Amniotic epithelial cell (primary cell): ENCODE measurements at places on chromosomes 7 and 10.

DNA sequence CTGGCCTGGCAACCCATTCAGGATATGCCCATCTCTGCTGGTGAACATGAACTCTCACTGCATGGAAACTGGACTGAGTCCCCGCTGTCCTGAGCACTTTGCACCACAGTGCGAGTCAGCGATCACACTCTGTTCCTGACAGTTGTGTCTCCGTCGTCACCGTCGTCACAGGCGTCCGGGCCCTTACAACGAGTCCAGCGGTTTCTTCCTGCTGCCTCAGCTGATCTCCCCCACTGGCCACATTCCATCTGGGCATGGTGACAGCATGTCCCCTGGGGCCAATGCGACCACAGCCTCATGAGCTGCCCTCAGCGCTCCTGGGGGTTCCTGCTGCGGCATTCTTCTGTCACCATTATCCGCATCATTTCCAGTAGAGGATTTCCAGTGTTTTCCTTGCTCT, 76.8 kb upstream of the KLF6 start:
- DNase-seq, result no peak

- DNase-seq, result no peak
Observed at GRCh38 chr7:36711256-36711655, 13.0 kb downstream of the AOAH start.

GRCh38 chr7:152751449-152752141, 8.0 kb upstream of the ACTR3B start:
- DNase-seq, result no peak

- DNase-seq, result no peak
Observed at GRCh38 chr7:117901089-117901797, 28.0 kb upstream of the CTTNBP2 start.

DNA sequence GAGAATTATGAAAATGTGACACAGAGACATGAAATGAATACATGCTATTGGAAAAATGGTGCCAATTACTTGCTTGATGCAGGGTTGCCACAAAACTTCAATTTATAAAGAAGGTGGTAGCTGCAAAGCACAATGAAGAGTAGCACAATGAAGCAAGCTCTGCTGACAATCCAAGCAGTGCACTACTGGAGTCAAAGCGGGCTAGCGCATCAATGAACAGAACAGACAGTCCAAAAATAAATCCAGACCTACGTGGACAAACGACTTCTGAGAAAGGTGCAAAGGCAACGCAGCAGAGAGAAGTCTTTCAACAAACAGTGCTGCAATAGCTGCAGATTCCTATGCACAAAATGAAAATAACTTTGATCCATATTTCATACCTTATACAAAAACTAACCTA, 75.8 kb downstream of the LARP4B start:
- DNase-seq, result no peak

GRCh38 chr7:95972523-95972922, 200.2 kb downstream of the DYNC1I1 start:
- DNase-seq, result peak; percentile 22

- peak; percentile 66 for DNase-seq
Observed at GRCh38 chr10:49598986-49599385, 11.1 kb upstream of the SLC18A3 start.

- peak; percentile 67 for DNase-seq
Observed at GRCh38 chr7:54846273-54846672, 87.3 kb upstream of the SEC61G start.

DNA sequence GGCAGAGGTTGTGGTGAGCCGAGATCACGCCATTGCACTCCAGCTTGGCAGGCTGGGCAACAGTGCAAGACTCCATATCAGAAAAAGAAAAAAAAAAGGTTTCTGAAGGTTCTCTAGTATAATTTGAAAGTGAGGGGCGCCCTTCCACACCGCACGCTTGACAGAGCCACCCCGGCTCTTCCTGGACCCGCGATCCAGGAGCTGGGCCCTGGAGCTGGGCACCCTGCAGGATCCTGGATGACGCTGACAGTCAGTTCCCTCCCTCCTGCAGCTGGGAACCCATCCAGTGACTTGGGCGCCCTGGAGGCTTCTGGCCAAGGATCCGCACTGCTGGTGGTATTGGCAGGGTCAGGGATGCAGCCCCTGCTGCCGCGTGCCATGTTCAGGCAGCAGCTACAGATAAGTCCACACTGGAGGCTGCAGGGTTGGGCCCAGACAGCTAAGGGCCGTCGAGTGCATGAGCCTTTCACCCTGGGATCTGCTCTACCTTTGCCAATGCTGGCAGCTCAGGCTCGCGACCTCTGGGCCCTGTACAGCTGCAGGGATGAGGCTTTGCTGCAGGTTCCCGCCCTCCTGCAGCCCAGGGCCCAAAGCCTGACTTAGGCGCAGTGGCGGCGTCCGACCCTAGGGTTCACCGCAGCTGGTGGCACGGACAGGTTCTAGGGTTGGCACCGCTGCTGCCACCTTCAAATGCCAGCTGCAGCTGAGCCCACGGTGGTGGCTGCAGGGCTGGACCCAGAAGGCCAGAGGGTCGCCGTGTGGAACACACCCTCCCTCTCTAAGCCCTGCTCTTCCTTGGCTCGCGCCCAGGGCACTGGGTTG, 110.2 kb downstream of the OR13A1 start:
- no peak for DNase-seq

DNA sequence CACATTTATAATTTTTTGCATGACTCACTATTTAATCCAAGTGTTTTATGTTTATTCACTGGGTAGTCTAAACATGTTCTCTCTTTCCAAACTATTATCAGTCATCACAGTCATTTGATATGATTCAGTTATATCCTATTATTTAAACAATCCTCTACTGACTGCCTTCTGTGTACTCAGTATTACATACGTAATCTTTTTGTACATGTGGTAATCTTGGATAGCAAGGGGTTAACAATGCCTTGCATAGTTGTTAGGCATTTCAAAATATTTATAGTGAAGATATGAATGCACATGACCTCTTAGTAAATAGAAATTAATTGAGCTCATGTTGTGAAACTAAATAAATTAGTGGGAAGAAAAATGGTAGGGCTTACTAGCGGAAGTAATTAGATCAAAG, 379.4 kb upstream of the KIAA1217 start:
- no peak for DNase-seq

- no peak for DNase-seq
Observed at GRCh38 chr10:112961609-112962008, 11.6 kb downstream of the TCF7L2 start.

GRCh38 chr10:3882855-3883254, 97.8 kb upstream of the KLF6 start:
- DNase-seq, result no peak

DNA sequence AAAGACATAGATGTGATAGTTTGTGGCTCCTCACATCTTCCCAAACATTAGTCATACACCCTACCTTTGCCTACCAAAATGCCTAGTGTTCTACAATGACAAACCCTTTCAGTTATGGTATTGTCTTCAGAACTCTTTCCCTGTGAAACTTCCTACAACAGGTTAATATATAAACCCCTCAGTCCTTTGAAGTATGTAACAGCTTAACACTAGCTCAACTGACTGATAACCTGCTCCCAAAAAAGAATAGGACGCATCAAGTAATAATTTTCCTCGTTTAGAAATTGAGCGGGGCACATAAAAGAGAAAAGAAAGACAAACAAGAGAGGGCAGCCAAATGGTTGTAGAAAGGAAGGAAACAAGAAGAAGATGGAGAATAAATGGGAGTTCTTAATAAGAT, 49.9 kb upstream of the RNF148 start:
- DNase-seq, result no peak

- DNase-seq, result no peak
Observed at GRCh38 chr7:2675256-2675764, 12.7 kb upstream of the AMZ1 start.

- no peak for DNase-seq
Observed at GRCh38 chr10:48574322-48574796, 30.5 kb downstream of the ARHGAP22 start.

DNA sequence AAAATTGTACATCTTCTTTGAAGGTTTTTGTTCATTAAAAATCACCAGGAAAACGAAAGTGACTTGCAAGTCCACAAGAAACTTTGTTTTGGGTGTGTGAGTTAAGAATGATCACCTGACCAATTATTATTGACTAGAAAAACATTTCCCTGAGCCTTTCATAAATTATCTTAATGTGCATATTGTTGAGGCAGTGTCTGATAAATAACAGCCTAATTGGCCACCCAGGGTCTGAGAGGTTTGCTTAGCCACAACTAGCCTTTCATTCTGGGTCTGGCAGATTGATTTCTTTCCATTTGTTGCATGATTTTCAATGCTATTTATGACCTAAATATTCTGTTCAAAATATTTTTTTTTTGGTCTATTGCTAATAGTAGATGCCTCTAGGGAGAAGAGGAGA, 152.8 kb downstream of the AUTS2 start:
- no peak for DNase-seq

DNA sequence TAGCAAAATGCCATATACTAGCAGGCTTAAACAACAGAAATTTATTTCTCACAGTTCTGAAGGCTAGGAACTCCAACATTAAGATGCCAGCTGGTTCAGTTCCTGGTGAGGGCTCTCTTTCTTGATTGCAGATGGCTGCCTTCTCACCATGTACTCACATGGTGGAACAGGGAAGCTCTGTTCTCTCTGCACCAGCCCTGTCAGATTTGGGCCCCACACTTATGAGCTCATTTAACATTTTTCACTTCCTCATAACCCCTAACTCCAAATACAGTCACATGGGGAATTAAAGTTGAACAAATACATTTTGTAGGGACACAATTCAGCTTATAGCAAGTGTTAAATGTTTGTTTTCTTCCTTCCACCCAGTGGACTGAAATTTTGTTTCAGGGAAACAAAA, 218.6 kb upstream of the TAC1 start:
- no peak for DNase-seq

DNA sequence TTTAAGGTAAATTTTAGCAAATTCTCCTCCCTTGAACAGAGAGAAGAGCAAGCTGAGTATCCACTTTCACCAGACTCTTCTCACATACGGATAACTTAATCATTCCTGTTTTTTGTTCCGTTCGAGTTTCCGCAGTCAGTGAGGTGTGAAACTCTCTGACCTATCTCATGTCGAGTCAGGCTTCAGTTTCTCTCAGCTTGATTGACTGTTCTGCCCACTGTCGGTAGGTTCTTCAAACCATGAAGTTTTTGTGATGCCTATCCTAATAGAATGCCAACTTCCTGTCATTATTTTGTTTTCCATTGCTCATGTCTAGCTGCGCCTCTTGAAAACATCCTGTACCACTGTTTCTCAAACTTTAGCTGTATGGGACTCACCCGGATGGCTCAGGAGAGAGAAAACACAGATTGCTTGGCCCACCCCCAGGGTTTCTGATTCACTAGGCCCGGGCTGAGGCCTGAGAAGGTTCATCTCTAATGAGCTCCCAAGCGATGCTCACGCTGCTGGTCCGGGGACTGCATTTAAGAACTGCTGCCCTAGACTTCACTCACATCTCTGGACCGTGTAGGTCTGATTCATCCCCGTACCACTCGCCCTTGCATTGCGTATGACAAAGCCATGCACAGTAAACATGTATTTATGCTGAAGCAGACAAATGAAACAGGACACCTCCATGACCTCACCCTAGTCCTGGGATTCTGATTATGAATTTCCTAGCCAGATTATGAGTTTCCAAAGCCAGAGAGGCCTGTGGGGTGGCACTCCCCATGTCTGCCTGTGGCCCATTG, 208.4 kb upstream of the AGK start:
- no peak for DNase-seq

DNA sequence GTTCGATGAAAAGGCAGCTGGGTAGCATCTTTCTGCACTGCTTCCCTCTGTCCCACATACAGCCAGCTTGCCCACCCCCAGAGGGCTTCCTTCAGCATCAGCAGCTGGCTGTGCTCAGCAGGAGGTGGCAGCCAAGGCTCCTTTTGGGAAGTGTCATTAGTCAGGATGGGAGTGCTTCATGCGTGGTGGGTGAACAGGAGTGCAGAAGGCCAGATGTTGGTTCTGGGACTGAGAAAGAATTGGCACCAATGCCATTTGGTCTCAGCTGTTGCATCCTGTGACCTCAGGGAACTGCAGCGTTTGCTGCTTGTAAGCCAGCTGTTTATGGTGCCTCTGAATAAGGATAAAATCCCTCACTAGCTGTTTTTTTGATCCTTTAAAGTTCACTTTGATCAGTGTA, 131.1 kb upstream of the SORCS3 start:
- no peak for DNase-seq

- no peak for DNase-seq
Observed at GRCh38 chr7:69561266-69561960, 36.9 kb upstream of the AUTS2 start.

DNA sequence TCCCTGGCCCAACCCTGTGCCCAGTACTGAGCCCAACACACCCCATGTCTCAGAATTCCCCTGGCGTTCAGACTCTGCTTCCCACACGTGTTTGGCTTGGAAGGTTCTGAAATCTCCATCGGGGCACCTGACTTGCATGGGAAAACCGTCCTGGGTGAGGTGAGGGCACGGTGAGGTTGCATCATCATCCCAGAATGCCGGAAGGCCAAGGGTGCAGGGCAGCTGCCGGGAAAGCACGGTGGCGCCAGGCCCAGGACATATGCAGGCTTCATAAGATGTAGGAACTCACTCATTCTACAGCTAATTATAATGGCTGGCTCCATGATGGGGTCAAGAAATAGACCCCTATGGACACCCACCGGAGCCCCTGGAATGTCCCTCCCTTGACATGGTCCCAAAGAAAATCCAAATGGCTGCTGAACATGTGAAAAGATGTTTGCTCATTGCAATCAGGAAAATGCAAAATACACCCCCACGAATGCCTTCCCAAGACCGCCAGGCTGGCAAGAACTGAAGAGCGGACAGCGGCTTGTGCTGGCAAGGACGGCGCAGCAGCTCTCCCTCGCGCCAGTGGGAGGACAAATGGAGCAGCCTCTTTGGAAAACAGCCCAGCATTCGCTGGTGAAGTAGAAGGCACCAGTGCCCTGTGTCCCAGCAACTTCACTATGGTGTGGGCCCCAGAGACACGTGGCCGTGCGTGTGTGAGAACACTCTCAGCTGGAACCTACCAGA, 2.3 kb downstream of the KNDC1 start:
- DNase-seq, result peak; percentile 33

- DNase-seq, result no peak
Observed at GRCh38 chr7:116215551-116215950, 5.2 kb downstream of the TES start.

GRCh38 chr10:71092812-71093401, 119.5 kb upstream of the UNC5B start:
- DNase-seq, result no peak

DNA sequence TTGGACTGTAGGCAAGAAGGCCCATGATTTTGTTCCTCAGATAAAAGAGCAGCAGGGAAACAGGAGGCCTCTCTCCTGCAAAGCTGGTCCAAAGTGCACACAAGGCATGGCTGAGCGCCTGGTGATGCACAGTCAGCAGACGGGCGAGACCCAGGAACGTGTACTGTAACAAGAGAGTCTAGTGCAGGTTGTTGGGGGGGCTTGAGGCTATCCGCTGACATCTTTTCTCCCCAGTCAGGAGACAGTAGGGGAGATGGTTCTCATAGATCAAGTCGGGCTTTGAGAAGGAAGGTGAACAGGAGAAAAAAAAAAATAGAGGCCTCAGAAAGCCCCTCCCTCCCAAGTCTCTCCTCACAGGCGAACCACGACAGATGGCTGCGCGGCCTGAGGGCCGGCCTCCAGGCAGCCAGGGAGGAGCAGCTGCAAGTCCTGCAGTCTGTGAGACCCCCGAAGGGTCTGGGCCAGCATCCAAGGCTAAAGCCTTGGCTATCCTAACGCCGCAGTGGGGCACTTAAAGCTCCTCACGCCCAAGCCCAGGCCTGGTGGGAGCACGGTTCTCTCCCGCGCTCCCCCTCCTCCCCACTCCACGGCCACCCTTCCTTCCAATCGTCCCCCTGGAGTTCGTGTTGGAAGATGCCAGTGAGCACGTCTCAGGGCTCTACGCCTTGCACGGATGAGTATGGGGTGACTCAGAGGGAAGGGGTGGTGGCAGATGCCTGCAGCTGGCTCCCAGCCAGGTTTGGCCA, 68.3 kb downstream of the PRKAG2 start:
- peak; percentile 19 for DNase-seq
